Activated CD4-positive, alpha-beta T cell treated with anti-CD3 and anti-CD28 coated beads, Interleukin-2, amount 10 ng/mL, durations not matched to agents 7 days and 5 days (primary cell): ENCODE measurements at places on chromosomes 1 and 21. TPM values are rescaled to one million over a fixed set of nuclear protein-coding genes. Genes with fewer than 3 reads are reported as not detected.

Gene ARTN
- 0.10 TPM for total RNA-seq

DNA sequence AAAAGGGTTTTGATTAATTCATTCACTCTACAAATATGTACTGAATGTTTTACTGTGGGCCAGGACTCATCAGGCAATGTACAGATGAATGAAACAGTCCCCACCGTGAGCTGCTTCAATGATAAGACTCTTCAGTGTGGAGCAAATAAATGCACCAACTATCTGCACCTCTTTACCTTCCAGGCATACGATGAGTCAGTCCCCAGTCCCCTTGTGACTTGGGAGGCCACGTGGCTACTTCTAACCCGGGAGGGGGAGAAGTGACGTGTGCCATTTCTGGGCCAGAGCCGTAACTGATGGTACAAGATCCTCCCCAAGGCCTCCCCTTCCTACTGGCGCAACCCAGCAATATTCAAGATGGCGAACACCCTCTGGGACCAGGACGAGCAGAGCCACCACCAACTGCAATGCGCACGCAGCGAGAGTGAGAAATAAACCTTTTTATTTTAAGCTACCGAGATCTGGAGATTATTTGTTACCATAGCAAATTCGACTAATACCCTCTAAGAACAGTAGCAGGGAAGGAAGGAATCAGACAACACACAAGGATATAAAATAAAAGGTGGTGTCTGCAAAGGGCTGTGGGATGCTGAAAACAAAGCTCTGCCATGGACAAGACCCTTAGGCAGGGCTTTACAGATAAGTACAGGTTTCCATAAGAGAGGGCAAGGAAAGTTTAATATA, 74.5 kb downstream of the NPHP4 start:
- H3K4me3 ChIP-seq: no peak overlapping the region
- peaks cover 6% of the 10 kb centered on the region for H3K4me1 ChIP-seq
- DNase-seq: no peak
- no peaks in the 10 kb centered on the region for H3K27me3 ChIP-seq

GRCh38 chr21:38236232-38236631, 20.6 kb upstream of the KCNJ15 start:
- no peak overlapping the region for H3K4me3 ChIP-seq
- no peak for DNase-seq
- H3K36me3 ChIP-seq: no peaks in the 10 kb centered on the region

GRCh38 chr1:201423655-201424054, 2.1 kb upstream of the TNNI1 start:
- peaks cover 4% of the 10 kb centered on the region for H3K27me3 ChIP-seq
- DNase-seq: no peak
- H3K36me3 ChIP-seq: no peaks in the 10 kb centered on the region
- no peak overlapping the region for H3K27ac ChIP-seq
- peaks cover 12% of the 10 kb centered on the region for H3K4me1 ChIP-seq
- H3K4me3 ChIP-seq: no peak overlapping the region

Gene ELOVL1
- 77.1 TPM for total RNA-seq

Gene MUTYH
- 51.7 TPM for total RNA-seq

Gene VAV3
- total RNA-seq: 1.2 TPM

Gene HHIPL2
- total RNA-seq: 0.10 TPM

- DNase-seq: no peak
- no peak overlapping the region for H3K27ac ChIP-seq
- H3K36me3 ChIP-seq: no peaks in the 10 kb centered on the region
Observed at GRCh38 chr1:241332987-241333386, 24.0 kb downstream of the RGS7 start.

Gene TMEM269
- total RNA-seq: 0.21 TPM

- H3K27me3 ChIP-seq: peaks cover 9% of the 10 kb centered on the region
- H3K4me3 ChIP-seq: no peak overlapping the region
- peaks cover 15% of the 10 kb centered on the region for H3K4me1 ChIP-seq
- no peak overlapping the region for H3K27ac ChIP-seq
- DNase-seq: no peak
- H3K36me3 ChIP-seq: no peaks in the 10 kb centered on the region
Observed at GRCh38 chr1:156577550-156577949, 2.0 kb upstream of the TTC24 start.

GRCh38 chr1:230915078-230915477, 46.8 kb upstream of the C1orf198 start:
- H3K4me1 ChIP-seq: no peaks in the 10 kb centered on the region
- H3K36me3 ChIP-seq: peaks cover 39% of the 10 kb centered on the region
- H3K27me3 ChIP-seq: no peaks in the 10 kb centered on the region
- no peak overlapping the region for H3K27ac ChIP-seq
- no peak overlapping the region for H3K4me3 ChIP-seq
- no peak for DNase-seq

DNA sequence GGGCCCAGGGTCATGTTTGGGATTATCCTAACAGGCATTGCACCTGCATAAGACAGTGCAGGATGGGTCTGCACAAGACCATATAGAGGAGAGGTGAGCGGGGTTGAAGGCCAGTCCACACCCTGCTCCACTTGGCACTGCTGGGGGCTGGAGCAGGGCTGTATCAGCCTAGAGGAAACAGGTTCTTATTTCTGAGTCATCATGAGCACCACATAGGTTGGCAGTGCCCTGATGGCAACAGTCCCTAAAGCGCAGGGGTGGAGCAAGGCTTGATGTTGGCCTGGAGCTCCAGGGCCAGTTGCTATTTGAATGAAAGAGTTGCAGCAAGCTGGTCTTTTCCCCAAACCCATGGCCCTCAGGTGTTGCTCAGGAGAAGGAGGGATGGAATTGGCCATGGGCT, 29.8 kb upstream of the BMP8B start:
- no peaks in the 10 kb centered on the region for H3K36me3 ChIP-seq
- H3K27me3 ChIP-seq: peaks cover 2% of the 10 kb centered on the region
- H3K4me1 ChIP-seq: peaks cover 9% of the 10 kb centered on the region
- no peak overlapping the region for H3K4me3 ChIP-seq
- no peak overlapping the region for H3K27ac ChIP-seq

GRCh38 chr1:65097076-65097475, 50.9 kb upstream of the AK4 start:
- no peak overlapping the region for H3K4me3 ChIP-seq
- DNase-seq: no peak
- no peaks in the 10 kb centered on the region for H3K4me1 ChIP-seq
- no peaks in the 10 kb centered on the region for H3K36me3 ChIP-seq
- H3K27me3 ChIP-seq: peaks cover 9% of the 10 kb centered on the region

- H3K4me1 ChIP-seq: peaks cover 3% of the 10 kb centered on the region
- no peak overlapping the region for H3K4me3 ChIP-seq
- H3K27ac ChIP-seq: no peak overlapping the region
- no peak for DNase-seq
- no peaks in the 10 kb centered on the region for H3K36me3 ChIP-seq
- peaks cover 30% of the 10 kb centered on the region for H3K27me3 ChIP-seq
Observed at GRCh38 chr1:107479865-107480350, 339.1 kb downstream of the NTNG1 start.

- H3K4me3 ChIP-seq: peak overlapping the region; percentile 99
- peak overlapping the region; percentile 100 for H3K27ac ChIP-seq
- H3K27me3 ChIP-seq: peaks cover 27% of the 10 kb centered on the region
Observed at GRCh38 chr1:228139406-228139930, 611 bp upstream of the GUK1 start.

DNA sequence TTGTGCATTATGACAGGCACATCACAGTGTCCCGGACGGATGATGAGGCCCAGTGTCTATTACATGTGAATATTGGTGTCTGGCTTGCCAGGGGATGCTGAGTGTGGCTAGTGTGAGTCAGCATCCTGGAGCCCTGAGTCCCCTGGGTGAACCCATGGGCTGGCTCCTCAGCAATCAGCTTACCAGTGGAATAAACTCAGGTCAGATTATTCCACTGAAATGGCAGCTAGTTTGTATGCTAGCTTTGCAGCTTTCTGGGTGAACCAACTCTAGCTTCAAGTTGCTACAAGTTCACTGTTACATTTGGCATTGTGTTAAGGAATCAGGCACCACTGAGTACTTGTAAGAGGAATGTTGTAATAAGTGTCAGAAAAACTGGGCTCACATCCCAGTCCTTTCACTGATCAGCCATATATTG, 23.9 kb upstream of the RPTN start:
- H3K27me3 ChIP-seq: peaks cover 14% of the 10 kb centered on the region
- H3K4me3 ChIP-seq: no peak overlapping the region
- H3K27ac ChIP-seq: no peak overlapping the region
- no peaks in the 10 kb centered on the region for H3K36me3 ChIP-seq

Gene FCRL1
- 0.22 TPM for total RNA-seq

GRCh38 chr1:113747376-113747775, 11.9 kb downstream of the PHTF1 start:
- H3K27me3 ChIP-seq: no peaks in the 10 kb centered on the region
- H3K4me1 ChIP-seq: peaks cover 19% of the 10 kb centered on the region
- no peak for DNase-seq
- H3K4me3 ChIP-seq: no peak overlapping the region

- H3K27me3 ChIP-seq: peaks cover 3% of the 10 kb centered on the region
- no peak overlapping the region for H3K4me3 ChIP-seq
- H3K27ac ChIP-seq: no peak overlapping the region
- no peak for DNase-seq
- H3K36me3 ChIP-seq: no peaks in the 10 kb centered on the region
Observed at GRCh38 chr1:225700164-225700821, 47.4 kb upstream of the ENAH start.

GRCh38 chr1:236953151-236953700, 51.0 kb downstream of the MT1HL1 start:
- no peak overlapping the region for H3K4me3 ChIP-seq
- H3K36me3 ChIP-seq: no peaks in the 10 kb centered on the region
- H3K4me1 ChIP-seq: no peaks in the 10 kb centered on the region
- no peak for DNase-seq

Gene RPL11
- 1,188 TPM for total RNA-seq
